ENCODE measurements at places on chromosomes 3 and 15.

- DNase-seq, result no peak
Measured at GRCh38 chr3:38826001-38826400, 10.0 kb upstream of the SCN10A start.

- DNase-seq, result peak; percentile 9
Measured at GRCh38 chr3:126555795-126556636, 2.7 kb downstream of the C3orf22 start.

GRCh38 chr15:63198371-63199250 is 9.2 kb downstream of the RAB8B start:
- DNase-seq, result peak; percentile 60

GRCh38 chr15:78850941-78851755 is 21.5 kb upstream of the MORF4L1 start:
- DNase-seq, result peak; percentile 82

- DNase-seq, result no peak
Measured at GRCh38 chr3:29690686-29691353, 409.9 kb downstream of the RBMS3 start.

GRCh38 chr15:99845009-99845408 is 111.8 kb upstream of the LYSMD4 start:
- DNase-seq, result no peak

DNA sequence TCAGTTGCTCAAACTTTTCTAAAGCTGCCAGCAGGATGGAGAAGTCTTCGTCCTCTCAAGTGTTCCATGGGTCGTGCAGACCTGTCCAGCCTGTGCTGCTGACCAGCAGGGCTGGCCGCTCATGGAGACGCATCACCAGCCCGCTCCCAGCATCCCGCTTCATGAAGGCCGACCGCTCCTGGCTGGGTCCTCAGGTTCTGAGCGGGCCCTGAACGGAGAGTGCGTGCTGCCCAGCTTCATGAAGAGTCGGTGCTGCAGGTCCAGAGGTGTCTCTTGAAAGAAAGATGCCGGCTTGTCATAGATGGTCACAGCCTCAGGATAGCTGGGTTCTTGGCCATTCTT is 75.8 kb upstream of the KCNAB1 start:
- no peak for DNase-seq

- DNase-seq, result no peak
Measured at GRCh38 chr3:72961752-72962151, 34.9 kb upstream of the PPP4R2 start.

DNA sequence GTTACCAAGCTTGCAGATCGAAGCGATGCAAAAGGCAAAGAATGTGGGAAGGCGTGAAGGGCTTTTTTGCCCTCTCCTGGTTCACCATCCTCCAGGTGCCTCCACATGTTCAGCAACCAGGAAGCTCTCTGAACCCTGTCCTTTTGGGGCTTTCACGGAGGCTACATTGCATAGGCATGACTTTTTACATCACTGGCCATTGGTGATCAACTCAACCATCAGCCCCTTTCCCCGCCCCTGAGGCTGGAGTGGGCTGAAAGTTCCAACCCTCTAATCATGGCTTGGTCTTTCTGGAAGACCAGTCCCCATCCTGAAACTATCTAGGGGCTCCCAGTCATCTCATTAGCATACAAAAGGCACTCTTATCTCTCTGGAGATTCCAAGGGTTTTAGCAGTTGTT is 52.6 kb downstream of the UACA start:
- DNase-seq, result no peak

Measured in lung (tissue), 17 donors.